HCT116 (cell line): ENCODE measurements at places on chromosomes 6 and 20. TPM values are rescaled to one million over a fixed set of nuclear protein-coding genes. Genes with fewer than 3 reads are reported as not detected.

The LTB gene
- 0.64 TPM for total RNA-seq

DNA sequence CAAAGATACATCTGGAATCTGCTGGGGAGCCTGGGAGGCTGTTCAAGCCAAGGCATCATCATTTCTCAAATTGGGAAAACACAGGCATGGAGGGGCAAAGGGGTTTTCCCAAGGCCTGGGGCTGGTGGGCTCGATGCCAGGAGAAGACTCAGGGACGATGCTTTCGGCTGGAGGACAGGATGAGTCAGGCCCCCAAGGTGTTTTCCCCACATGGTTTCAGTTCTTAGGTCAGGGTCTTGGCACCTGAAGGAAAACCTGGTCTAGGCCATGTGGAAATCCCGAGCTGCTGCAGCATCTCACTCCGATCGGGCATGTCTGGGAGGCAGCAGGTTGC, 348.1 kb downstream of the CDC5L start:
- no peak for DNase-seq

GRCh38 chr6:106117579-106117978, 31.4 kb downstream of the PRDM1 start:
- no peak for DNase-seq

DNA sequence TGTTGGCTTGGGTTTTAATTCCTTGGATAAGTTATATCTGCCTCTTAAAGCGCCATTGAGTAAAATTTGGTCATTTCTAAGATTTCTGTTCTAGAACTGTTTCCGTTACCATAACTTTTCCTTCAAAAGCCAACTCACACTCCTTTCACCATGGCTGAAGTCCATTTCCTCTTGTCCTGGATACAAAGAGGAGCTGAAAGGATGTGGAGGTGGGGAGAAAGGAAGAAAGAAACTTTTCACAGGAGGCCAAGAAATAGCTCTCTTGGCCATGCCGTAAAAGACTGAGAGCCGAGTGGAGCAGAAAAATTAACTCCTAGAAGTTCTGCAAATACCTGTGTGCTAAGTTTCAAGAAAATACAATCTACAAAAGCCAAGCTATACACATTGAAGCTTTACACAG, 21.6 kb downstream of the GABBR1 start:
- DNase-seq: no peak

The FAM83B gene
- total RNA-seq: 16.9 TPM

DNA sequence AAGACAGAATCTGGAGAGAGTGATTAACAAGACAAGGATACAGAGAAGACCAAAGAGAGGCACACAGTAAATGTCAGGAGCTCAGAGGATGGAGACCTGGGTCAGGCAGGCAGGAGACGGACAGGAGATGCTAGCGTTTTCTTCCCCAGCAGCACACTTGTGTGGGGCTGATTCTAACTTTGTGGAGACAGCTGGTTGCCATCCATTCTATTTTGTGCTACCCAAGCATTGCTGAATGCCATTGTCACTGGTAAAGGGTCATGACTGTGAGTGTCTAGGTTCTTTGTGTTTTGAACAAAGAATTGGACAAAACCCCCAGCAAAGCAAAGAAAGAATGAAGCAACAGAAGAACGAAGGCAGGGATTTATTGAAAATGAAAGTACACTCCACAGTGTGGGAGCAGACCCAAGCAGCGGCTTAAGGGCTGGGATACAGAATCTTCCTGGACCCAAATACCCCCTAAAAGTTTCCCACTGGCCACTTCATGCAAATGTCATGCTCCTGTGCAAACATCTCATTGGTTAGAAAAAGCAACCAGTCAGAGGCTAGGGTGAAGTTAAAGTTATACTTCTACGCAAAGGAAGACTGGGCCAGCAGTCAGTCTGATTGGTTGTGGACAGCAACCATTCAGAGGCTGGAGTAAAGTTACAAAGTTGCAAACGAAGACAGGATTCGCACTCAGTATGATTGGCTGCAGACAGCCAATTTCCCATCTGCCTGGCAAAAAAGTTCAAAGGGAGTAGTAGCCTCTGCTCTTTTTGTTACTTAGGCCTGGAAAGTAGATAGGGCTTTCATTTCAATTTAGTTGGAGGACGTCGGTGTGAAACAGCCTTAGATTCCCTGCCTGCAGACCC, 17.5 kb downstream of the PTK7 start:
- no peak for DNase-seq

The KIAA1755 gene
- total RNA-seq: not detected

DNA sequence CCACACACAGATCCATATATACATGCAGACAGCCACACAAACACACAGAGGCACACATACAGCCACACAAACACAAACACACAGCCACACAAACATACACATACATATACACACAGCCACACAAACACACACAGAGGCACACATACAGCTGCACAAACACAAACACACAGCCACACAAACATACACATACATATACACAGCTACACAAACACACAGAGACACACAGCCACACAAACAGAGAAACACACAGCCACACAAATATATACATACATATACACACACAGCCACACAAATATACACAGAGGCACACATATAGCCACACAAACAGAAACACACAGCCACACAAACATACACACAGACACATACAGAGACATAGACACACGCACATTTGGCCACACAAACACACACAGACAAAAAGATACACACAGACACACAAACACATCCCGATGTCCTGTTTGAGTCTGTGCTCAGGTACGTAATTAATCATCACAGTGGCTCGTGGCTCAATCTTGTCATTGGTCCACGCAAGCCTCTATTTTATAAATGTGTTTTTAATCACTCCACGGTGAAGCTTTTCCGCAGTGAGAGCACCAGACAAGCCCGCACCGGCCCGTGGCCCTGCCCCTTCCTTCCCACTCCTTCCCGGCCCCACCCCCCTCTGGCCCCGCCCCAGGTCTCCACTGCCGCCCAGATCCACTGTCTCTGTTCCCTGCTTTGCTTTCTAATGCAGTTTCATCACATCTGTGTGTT, 135.3 kb downstream of the CDH4 start:
- no peak for DNase-seq

- DNase-seq: no peak
Observed at GRCh38 chr6:10073341-10073740, 341.5 kb downstream of the TFAP2A start.
